ENCODE measurements at places on chromosomes 16 and 17. TPM values are rescaled to one million over a fixed set of nuclear protein-coding genes. Genes with fewer than 3 reads are reported as not detected.

- no peak for DNase-seq
These were observed 24.4 kb downstream of the TNFRSF13B start for GRCh38 chr17:16947470-16947869.

GRCh38 chr17:72359811-72360210 lies 239.0 kb downstream of the SOX9 start:
- DNase-seq: no peak

DNA sequence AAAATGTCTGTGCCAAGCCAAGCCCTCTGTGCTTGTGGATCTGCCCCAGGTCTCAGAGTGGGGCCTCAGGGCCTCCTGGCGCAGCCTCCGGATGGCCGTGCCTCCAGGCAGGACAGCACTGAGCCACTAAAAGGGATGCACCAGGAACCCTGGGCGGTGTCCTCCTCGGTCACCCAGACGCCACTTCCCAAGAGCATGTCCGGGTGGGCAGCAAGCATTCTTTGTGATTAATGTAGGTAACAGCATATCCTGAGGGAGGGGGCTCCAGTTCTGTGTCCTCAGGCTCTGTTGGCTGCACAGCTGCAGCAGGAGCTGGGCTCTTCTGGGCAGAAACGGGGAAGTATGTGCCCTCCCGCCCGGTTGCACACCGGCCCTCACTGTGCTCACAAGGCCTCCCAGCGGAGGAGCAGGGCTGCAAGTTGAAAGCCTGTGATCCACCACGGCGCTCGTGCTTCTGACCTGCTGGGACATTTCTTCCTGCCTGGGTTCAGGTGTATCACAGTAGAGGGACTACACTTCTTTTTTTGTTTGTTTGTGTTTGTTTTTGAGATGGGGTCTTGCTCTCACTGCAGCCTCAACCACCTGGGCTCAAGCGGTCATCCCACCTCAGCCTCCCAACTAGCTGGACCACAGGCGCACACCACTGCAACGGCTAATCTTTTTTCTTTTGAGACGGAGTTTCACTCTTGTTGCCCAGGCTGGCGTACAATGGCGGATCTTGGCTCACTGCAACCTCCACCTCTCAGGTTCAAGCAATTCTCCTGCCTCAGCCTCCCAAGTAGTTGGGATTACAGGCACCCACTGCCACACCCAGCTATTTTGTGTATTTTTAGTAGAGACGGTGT lies 37.9 kb upstream of the CHMP6 start:
- DNase-seq: no peak

ATP2C2 gene
- total RNA-seq: not detected

PYDC1 gene
- total RNA-seq: not detected

DNA sequence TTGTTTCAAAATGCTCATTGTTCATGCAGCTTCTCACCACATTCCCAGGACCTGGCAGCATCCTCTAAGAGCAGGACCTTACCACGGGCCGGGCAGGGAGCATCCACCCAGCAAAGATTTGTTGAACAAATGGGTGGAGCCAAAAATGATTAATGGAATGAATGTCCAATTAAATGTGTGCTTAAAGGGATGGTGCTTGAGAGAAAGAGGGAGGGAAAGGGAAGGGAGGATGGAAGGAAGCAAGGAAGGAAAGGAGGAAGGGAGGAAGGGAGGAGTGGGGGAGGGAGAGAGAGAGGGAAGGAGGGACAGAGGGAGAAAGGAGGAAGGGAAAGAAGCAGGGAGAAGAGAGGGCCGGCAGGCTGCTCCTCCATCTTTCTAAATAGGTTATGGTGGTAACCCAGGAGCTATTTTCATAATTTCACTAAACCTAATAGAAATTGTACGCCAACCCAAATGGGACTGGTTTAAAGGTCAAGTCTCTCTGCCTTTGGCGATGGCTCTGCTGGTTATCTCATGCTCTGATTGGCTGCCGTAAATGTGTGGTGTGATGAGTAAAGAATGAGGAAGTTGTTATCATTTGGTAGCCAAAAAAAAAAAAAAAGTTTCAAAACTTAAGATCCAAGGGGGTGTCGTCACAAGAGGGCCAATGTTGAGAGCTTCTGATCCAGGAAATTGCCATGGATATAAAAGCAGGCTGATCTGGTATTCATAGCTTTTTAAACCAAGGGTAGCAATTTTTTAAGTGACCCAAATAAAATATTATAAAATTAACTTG lies 126.7 kb upstream of the FOXF1 start:
- no peak for DNase-seq

- no peak for DNase-seq
These were observed 17.8 kb upstream of the TMEM219 start for GRCh38 chr16:29943846-29944799.

GCGR gene
- not detected for total RNA-seq

GRCh38 chr16:87033541-87034300 lies 283.5 kb downstream of the C16orf95 start:
- DNase-seq: no peak

- DNase-seq: no peak
These were observed 88.4 kb downstream of the SOCS1 start for GRCh38 chr16:11167581-11167980.

Data from activated CD4-positive, alpha-beta T cell treated with anti-CD3 and anti-CD28 coated beads for 36 hours (primary cell).